Activated T-helper 17 cell treated with anti-CD3 and anti-CD28 coated beads, Interleukin-2, amount 50 U/mL, for 72 hours (primary cell): ENCODE measurements at places on chromosomes 1 and 21.

GRCh38 chr1:26284597-26285347 is 4.9 kb downstream of the SH3BGRL3 start:
- ATAC-seq, result peak; percentile 74

DNA sequence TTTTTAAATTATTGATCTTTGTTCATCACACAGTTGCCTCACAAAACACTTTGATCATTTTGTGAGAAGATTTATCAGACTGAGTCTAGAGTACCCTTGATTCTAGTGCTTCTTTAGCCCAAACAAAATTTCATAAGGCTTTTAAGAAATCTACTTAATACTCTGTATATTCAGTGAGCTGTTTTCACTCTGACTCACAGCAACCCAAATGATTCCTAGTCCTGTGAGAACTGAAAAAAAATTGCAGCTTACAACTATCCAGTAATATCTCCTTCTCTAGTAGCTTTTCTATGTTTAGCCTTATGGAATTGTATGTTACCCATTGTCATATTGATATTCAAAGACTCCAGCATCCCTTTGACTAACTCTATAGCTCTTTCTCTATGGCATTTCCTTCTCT is 915.6 kb downstream of the AMY1C start:
- no peak for ATAC-seq

DNA sequence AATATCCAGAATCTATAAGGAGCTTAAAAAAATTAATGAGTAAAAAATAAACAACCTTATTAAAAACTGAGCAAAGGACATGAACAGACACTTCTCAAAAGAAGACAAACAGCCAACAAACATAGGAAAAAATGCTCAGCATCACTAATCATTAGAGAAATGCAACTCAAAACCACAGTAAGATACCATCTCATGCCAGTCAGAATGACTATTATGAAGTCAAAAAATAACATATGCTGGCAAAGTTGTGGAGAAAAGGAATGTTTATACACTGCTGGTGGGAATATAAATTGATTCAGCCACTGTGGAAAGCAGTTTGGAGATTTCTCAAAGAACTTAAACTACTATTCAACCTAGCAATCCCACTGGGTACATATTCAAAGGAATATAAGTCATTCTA is 25.3 kb downstream of the PIGK start:
- no peak for ATAC-seq

GRCh38 chr21:29164323-29164942 is 34.0 kb downstream of the MAP3K7CL start:
- ATAC-seq, result peak; percentile 34

GRCh38 chr1:167714098-167714438 is 7.7 kb upstream of the MPZL1 start:
- peak; percentile 77 for ATAC-seq

DNA sequence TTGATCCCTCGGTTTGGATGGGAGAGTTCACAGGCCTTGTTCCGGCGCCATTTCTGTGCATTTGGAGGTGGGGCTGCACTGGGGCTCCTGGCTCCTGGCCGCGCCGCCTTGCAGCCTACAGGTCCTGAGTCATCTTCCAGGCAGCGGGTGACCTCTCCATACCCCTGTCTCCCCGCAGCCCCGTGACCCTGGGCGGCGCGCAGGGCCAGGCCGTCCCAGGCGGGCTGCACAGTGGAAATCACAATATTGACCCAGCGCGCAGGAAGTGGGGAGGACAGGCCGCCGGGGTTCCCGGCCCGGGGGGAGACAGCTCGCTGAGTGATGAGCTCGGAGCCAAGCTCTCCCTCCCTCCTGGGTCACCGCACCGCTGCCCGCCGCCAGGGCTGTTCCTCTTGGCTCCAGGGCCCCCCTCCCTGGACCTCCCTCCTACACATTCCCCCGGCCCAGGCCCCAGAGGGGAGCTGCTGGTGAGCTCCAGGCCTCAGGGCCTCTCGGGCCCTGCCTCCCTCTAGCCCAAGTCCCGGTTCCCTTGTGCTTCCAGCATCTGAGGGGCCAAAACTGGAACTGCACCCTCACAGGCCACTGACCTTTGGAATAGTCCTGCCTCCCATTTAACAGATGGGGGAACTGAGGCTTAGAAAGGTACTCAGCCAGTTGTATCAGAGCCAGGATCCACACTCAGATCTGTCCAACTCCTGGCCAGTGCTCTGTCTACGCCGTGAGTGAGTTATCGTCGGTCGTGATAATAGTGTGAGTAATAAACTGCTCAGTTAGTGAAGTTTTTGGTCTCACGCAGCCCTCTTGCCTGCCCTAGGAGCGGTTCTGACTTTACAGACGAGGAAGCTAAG is 142.9 kb upstream of the WNT4 start:
- ATAC-seq, result no peak

DNA sequence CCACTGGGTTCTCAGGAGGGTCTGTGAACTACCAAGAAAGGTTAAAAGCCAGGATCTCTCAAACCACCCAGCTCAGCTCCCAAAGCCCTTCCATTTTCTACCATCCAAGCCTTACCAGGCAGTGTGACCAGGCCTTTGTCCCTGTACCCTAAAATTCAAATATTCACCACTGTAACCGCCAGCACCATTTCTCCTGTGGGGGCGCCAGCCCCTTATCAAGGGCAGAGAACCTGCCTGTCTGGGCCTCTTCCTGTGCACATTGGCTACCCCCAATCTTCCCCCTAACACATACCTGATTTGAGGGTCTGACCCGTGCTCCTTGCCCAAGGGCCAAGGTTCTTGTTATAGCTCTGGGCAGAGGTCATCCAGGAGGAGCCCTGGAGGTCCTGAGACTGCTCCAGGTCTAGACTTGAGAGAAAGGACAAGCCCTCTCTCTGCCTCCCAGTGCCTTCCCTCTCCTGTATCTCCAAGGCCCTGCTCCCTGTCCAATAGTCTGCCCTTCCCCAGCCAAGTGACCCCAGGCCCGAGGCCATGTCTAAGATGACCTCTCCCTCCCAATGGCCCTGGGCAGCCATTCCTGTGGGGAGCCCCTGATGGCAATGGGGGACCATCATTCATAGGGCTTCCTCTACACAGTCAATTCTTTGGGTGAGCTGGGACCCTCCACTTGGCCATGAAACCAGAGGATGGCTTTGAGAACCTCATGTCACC is 78.5 kb downstream of the FHAD1 start:
- no peak for ATAC-seq

DNA sequence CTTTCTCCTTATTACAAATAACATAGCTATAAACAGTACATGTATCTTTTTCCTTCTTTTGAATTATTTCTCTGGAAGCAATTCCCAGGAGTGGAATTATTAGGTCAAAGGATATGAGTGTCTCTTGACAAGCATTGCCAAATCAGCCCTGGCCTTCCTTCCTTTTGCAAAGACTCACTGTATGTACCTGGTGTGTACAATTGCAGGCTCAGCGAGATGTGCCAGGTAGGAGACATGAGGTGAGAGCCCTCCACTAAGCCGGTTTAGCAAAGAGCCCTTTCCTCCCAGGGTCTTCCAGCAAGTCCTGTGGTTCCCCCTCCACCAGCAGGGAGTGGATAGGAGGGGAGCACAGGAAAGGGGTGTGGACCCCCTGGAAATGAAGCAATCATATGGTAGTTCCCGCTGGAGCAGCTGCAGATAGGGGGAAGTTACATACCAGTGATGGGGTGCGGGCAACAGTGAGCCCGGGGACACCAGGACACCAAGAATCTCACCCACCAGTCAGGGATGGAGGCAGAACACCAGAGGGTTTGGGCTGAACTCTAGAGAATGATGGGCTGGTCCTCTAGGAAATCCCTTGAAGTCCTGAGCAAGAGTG is 18.3 kb downstream of the RCSD1 start:
- ATAC-seq, result no peak

GRCh38 chr21:36707763-36708285 is 8.9 kb downstream of the SIM2 start:
- no peak for ATAC-seq

- no peak for ATAC-seq
These were observed 63.6 kb downstream of the NGF start for GRCh38 chr1:115274467-115274866.

DNA sequence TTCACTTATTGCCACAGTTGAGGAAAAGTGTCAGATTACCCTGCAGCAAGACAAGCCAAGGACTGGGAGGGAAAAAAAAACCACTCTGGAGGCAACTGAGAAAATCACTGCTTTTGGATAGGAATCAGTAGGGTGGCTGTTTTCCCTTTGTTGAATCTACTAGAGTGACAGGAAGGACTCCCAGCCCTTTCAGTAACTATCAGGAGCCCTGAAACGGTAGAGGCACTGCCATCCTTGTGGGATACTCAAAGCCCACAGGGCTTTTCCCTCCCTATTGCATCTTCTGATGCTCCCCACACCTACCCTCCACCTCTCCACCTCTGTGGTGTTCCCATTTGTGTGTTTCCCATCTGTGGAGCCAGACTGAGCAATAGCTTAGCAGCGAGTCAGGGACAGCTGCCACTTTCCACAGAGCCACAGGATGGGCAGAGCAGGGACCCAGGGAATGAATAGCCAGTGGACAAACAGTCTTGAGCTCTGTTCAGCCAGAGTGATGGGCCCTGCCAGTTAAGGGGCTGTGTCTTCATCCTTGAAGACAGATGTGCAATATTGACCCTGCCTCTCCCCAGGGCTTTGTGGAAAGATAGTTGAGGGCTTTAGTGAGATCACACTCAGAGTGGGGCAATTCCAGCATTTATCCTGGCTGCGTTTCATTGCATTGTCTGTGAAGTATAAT is 13.9 kb downstream of the UBIAD1 start:
- ATAC-seq, result no peak

DNA sequence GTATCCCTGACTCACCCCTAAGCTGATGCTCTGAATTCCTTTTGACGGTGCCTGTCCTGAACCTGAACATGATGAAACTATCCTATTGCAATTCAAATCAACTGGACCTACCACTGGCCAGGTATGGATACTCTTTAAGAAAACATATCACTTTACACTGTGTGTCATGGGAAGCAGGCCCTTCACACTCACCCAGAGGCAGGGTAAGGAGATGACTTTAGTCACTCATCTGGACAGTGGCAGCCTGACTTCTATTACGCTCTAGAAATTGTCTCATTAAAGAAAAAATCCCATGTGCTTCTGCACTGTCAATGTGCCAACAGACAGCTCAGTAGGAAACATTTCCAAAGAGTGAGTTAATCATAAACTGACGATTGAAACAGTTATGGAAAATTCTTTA is 94.3 kb downstream of the VAV3 start:
- no peak for ATAC-seq

DNA sequence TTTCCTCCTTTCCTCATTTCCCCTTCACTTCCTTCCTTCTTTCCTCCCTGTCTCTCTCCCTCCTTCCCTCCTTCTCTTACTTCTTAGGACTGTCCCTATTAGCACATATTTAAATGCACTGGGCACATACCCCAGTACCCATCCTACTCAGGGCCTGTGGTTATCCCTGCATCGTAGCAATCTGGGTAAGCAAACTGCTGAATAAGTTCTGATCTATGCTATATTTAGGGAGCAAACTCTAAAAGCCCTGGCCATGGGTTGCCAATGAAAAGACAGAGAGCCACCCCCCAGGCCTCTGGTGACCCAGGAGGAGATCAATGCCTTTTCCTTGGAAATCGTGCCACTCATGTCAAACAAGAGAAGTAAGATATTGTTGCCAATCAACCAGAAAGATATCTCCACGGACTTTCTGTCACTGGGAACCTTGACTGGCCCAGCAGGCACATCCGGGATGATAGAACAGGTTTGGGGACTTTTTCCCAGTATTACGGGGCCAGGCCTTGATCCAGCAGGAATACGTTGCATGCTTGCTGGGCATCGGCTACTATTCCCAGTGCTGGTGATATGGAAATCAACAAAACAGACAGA is 5.4 kb downstream of the FAM3B start:
- ATAC-seq, result no peak

- no peak for ATAC-seq
These were observed 31.7 kb downstream of the SLC19A1 start for GRCh38 chr21:45510466-45510955.

- peak; percentile 13 for ATAC-seq
These were observed 30.0 kb upstream of the EPS8L3 start for GRCh38 chr1:109793486-109794318.

DNA sequence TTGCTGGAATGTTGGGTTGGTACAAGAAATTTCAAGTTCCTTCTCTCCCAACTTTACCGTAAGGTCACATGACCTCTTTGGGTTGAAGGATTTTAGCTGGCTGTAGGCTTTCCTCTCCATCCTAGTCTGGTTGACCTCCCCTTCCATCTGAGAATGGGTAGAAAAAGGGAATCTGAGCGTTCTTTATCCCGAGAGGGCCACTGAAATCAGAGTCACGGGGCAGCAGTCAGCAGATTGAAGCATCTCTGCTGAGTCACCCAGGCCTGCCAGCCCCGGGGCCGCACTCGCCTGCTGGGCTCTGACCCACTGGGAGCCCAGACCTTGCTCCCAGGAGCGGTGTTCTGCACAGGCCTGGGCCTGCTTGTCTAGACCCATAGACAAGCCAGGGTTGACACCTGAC is 31.0 kb downstream of the TMCC2 start:
- no peak for ATAC-seq

DNA sequence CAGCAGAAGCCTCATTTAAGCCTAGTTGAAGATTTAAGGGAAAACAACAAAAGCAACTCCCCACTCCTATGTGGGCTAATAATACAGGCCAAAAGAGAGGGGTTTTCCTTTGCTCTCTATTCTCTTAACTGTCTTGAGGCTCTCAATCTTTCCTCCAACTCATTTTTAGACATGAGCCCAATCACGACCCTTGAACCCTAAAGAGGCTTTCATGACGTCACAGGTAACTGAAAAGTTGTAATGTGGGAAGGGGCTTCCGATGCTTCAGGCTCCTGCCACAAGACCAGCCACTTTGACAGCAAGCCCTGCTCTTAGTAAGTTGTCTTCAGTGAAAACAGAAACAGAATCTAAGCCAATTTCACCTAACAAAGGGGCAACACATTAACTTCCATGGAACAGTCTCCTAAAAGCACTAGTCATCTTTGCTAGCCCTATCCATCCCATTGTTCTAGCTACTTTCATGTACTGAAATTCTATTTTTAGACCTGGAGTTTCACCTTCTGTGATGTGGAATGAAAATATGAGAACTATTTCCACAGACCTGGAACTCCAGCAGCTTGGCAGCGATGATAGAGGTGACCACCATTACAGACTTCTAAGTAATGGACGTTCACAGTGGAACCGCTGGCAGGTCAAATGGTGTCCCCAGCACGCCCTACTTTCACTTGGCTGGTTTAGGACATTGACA is 36.3 kb downstream of the GPR161 start:
- ATAC-seq, result no peak

GRCh38 chr1:85275701-85276214 is 674 bp downstream of the BCL10 start:
- ATAC-seq, result no peak

DNA sequence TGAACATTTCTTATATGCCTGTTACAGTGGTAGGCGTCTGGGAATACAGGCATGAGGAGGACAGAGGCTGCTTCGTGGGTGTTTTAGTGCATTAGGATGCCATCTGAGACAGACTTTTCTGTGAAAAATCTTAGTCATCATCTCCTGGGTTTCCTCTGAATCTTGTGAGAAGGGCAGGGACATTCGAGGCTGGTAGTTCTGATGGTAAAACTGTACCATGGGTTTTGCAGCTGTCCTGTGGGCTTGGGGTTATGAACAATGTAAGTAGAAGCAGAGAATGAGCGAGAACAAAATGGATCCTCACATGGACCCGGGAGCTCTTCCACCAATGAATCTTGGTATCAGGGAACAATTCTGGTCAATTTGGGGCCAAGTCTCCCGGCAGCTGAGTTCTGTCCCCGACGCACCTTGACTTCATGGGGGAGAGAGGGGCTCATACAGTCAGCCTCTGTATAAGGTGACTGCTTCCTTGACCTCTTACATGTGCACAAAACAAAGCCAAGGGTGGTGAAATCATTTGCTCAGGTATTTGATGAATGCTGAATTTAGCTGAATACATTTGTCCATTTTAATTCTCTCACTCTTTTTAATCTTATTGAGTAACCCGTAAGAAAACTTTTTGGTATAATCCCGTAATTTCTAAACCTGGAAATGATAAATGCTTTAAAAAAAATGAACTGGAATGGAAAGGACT is 63.6 kb upstream of the ERRFI1 start:
- peak; percentile 50 for ATAC-seq
